ENCODE measurements at places on chromosomes 7 and 10.

- DNase-seq, result no peak
Observed at GRCh38 chr10:71064413-71065118, 147.8 kb upstream of the UNC5B start.

- DNase-seq, result no peak
Observed at GRCh38 chr10:89887830-89888229, 186.4 kb downstream of the KIF20B start.

DNA sequence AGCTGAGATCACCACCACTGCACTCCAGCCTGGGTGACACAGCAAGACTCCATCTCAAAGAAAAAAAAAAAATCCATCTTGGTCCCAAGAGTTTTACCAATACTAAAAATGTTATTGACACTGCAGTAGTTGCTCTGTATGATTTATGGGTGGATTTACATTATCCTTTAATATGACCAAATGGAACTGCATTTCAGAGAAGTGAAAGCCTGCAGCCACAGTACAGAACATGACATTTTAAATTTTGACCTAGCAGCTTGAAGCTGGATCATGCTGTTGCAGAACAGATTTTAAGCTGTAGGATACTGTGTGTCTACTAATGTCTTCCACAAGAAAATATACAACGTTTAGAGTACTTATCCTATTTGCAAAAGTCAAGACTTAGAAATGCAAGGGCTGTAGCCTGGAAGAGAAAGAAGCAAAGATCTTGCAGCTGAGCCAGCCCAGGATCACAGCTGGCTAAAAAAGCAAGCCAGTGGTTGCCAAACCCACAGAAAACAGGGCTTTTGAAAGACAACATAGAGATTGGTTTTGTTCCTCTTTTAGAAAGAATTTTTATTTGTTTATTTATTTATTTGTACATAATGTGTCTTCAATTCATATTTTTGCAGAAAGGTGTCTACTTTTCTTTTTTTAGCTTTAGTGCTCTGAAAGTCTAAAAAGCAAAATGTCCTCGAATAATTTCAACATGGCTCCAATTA, 55.2 kb upstream of the WNT16 start:
- no peak for DNase-seq

DNA sequence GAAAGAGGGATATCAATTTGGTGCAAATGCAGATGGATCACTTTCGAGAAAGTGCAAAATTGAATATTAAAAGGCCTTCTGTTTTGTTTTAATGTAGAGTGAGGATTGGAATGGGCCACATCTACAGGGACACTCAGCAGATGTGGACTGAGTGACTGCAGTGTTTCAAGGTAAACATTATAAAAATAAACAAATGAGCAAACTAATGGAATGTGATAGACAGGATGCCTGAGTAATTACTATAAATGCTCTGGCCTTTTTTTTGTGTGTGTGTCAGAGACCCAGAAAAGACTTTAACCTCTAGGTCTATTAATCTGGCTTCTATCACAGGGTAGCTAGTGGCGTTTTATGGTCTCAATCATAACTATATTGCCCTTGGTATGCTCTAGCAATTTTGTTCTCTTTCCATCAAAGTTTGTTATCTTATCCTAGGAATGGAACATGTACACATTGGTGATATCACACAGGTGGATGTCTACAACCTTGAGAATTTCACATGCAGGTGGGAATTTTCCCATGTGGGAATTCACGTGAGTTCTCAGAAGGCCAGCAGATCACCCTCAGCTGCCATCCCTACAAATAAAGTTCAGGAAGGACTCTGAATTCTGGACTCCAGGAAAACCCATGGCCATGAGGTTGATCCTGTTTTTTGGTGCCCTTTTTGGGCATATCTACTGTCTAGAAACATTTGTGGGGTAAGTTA, at the start of gene CPA2:
Gene CPA2 (plus strand): TSS at position 606 of the 703 bp plus-strand sequence. CDS start 19 bp downstream, at position 625.
- no peak for DNase-seq

DNA sequence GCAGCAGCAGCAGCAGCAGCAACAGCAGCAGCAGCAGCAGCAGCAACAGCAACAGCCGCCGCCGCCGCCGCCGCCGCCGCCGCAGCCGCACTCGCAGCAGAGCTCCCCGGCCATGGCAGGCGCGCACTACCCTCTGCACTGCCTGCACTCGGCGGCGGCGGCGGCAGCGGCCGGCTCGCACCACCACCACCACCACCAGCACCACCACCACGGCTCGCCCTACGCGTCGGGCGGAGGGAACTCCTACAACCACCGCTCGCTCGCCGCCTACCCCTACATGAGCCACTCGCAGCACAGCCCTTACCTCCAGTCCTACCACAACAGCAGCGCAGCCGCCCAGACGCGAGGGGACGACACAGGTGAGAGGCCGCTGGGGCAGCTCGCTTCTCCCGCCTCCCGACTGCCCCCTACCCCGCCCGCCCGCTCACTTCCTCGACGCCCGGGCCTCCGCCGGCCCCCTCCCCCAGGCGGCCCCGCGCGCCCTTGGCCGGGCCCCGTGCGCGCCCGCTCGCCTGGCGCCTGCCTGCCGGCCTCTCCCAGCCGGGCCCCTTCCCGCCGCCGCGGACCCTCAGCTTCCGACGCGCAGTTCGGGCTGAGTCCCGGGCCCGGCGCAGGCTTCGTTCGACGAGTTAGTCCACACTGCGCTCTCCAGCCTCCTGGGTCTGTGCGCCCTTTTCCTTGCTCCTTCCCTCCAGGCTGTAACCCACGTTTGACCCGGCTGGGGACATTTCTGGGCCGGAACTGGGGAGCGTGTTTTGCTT, 882 bp downstream of the DLX6 start:
- no peak for DNase-seq

- DNase-seq, result no peak
Observed at GRCh38 chr10:72899545-72899944, 6.0 kb downstream of the OIT3 start.

GRCh38 chr10:6240254-6240653, 37.5 kb downstream of the PFKFB3 start:
- no peak for DNase-seq

DNA sequence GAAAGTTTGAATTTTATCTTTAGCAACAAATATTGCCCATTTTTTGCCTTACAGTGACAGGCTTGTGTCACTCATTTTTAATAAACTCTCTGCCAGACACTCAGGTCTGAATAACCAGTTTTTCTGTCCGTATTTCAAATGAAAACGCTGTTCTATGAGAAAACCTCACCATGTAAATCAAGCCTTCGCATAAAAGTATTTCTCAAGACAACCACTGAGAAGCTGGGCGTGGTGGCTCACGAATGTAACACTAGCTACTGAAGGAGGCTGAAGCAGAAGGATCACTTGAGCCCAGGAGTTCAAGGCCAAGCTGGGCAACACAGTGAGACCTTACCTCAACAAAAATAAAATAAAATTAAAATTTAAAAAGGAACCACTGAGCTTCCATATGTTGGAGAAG, 339.3 kb downstream of the PARD3 start:
- no peak for DNase-seq

- DNase-seq, result no peak
Observed at GRCh38 chr10:1468811-1469210, 268.5 kb downstream of the ADARB2 start.

DNA sequence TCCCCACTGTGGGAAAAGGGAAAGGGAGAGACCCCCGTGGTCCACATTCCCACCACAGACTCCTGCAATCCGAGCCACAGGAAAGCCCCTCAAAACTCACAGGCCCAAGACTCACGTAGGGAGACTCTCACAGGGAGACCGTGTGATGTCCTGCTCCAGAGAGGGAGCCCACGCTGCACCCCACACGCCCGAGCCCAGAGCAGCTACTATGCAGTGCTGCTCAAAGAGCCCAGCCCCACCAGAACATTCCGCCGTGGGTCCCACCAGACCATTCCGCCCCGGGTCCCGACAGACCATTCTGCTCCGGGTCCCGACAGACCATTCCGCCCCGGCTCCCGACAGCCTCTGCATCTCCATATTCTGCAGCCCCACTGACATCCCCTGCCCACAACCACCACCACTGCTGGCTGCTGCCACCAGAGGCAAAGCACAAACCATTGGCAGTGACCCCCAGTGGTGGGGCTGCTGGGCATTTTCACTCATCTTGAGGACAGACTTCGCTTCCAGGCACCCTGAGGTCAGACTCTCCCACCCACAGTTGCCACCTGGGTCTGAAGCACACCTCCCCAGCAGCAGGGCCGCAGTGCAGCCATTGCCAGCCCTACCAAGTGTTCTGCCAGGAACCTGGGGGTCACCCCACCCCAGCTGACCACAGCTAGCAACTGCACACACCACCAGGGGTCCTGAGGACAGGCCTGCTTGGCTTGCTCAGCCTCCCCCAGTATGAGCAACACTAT, 625.4 kb upstream of the FOXK1 start:
- no peak for DNase-seq
